ENCODE measurements at places on chromosomes 7 and 10.

DNA sequence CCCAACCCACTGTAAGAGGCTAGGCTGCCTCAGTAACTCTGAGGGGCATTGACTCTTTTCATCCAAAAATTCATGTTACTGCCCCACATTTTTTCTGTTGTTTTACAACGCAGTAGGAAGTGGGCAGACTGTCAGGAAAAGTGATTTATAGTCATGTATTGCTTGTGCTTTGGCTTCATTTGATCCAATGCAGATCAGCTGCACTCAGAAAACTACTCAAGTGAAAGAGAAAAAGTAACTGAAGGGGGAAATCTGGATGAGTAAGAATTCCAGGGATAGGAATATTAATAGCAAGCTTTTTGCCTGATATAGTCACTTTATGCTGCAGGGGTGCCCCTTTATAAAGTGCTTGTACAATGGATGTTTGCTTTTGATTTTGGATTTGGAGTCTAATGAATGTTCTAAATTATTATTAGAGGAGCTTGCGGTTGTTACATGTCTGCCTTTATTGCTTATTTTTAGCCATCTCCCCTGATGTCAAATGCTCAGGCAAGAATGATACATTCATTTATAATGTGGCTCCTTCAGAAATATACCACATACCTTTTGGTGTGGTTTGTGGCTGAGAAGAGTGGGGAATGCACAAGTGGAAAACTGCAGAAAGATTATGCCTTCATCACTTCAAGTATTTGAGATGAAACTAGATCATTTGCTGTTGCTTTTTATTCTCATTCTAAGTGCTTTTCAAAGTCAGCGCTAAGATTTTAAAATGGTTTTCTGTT, 86.1 kb downstream of the EGFR start:
- DNase-seq = no peak

- no peak for DNase-seq
Observed at GRCh38 chr10:118256825-118257570, 85.1 kb downstream of the FAM204A start.

GRCh38 chr7:87608431-87608830, 7.7 kb upstream of the ABCB1 start:
- DNase-seq = no peak

- no peak for DNase-seq
Observed at GRCh38 chr7:39810204-39810642, 139.8 kb upstream of the CDK13 start.

DNA sequence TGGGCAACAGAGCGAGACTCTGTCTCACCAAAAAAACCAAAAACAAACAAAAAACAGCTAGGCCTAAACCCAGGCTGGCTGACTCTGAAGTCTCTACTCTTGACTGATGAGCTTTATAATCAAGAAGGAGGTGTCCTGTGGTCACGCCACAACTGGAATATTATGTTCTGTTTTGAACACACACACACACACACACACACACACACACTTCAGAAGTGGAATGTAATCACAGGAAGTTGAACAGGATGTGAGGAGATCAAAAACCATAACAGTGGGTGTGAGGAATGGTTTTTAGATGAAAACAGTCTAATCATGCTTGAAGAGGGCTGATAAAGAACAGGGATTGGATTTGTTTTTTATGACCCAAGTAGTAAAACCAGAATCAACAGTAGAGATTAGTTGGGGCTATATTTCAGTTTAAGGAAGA, 51.1 kb upstream of the IL6 start:
- no peak for DNase-seq

- DNase-seq = no peak
Observed at GRCh38 chr10:7788639-7789286, 786 bp downstream of the ATP5F1C start.
